ENCODE measurements at places on chromosomes 2 and 18.

- DNase-seq, result no peak
Observed at GRCh38 chr18:60684843-60685513, 312.4 kb upstream of the MC4R start.

GRCh38 chr2:151334082-151334815, 23.1 kb upstream of the TNFAIP6 start:
- no peak for DNase-seq

DNA sequence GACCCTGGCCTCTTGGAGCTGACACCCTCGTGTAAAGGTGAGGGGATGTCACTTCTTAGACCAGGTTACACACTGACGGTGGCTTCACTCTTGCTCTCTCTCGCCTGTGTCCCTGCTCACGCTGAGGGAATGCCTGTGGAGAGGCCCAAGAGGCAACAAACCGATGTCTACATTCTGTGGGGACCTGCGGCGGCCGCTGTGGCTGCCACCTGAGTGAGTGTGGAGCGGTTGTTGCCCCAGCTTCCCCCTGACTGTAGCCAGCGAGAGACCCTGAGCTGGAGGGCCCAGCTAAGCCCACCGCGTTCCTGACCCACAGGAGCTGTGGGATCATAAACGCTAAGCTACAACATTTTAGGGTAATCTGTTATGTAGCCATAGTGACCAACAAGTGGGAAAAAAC, 55.7 kb upstream of the ASAP2 start:
- DNase-seq, result no peak

- DNase-seq, result no peak
Observed at GRCh38 chr2:216090369-216090786, 8.7 kb downstream of the TMEM169 start.

DNA sequence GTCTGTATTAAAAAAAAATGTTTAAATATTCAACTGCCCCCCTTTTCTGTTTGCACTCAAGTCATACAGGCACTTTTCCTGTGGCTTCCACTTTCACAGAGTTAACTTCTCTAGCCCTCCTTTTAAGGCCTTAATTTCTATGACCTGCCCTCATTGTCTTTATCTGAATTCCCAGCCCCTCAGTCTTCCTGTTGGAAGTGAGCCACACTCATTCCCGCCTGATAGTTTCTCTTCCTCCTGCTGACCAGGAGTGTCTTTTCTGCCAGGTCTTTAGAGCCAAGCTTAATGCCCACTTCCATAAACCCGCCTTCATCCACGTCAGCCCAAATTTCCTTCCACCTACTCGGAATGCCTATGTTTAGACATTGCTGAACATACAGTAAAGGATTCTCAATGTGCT, 10.5 kb downstream of the COPS8 start:
- no peak for DNase-seq

DNA sequence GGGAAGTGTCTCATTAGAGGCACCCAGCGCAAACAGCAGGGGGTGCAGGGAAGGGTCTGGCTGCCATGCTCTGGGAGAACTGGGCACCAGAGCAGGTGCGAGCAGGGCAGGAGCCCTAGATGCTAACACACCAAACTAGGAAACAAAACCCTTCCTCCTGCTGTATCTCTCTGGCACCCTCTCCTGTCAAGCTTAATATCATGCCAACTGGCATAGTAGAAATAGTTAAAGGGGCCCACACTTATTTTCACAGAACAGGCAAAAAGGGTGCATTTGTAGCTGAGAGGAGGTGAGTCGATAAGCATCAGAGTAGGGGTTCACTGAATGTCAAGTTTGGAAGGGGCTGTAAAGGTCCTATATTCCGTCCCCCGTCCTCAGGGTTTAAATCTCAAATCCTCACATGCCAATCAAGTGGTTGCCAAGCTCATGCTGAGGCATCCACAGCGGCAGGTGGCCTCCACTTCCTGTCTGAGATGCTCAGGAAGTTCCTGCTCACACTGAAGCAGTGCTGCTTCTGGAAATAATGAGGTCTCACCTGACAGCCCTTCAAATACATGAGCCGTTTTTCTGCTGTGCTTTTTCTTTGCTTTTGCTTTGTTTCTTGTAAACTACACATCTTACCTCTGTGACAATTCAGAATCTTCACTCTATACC, 14.9 kb upstream of the ACKR3 start:
- no peak for DNase-seq

- DNase-seq, result no peak
Observed at GRCh38 chr2:201441409-201441808, 9.8 kb downstream of the TRAK2 start.

DNA sequence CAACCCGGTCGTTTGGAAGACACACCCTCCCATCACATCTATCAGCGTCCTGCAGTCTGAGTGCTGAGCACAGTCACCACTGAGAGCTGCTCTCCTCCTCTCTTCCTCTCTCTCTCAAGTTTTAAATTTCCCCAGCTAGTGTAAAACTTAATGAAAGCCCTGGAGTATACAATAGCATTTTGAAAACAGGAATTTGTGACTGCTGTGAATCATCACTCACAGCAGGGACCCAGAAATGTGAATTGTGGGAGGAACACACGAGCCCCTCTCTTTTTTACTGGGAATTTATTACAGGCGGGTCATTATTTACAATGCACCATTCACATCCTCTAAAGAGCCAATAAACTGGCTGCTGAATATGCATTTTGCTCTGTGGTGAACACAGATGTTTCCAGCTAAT, 185.0 kb upstream of the SMIM21 start:
- no peak for DNase-seq

- no peak for DNase-seq
Observed at GRCh38 chr2:235762832-235763598, 269.2 kb downstream of the AGAP1 start.

DNA sequence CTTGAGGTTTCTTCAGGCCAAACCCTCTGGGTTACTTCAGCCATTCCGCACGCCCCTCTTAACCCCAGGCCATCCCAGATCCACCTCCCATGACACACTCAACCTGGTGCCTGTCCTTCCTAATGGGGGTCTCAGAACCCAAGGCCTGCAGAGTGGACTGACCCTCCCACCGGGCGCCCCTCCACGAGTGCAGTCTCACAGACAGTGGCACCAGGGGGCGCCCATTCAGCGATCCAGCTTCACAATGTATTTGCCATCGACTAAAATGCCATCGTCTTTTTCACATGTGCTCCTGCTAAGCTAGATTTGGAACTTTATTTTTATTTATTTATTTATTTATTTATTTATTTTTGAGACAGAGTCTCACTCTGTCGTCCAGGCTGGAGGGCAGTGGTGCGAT, 38.5 kb downstream of the INPP5D start:
- no peak for DNase-seq

DNA sequence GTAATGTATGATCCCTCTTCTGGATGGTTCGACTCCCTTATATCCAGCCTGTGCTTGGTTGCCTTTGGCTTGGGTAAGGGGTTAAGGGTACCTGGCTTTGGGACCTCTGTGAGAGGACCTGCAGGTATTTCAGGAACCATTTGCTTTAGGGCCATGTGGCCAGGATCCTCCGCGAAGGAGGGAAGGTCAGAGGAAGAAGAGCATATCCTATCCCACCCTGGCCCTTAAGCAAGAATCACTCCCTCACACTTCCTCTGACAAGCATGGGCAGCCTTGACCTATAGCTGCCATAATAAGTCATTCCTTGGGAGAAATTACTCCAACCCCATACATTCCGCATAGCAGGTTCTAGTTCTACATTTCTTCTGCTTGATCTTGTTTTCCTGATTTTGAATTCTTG, 59.1 kb upstream of the TXNDC2 start:
- no peak for DNase-seq

DNA sequence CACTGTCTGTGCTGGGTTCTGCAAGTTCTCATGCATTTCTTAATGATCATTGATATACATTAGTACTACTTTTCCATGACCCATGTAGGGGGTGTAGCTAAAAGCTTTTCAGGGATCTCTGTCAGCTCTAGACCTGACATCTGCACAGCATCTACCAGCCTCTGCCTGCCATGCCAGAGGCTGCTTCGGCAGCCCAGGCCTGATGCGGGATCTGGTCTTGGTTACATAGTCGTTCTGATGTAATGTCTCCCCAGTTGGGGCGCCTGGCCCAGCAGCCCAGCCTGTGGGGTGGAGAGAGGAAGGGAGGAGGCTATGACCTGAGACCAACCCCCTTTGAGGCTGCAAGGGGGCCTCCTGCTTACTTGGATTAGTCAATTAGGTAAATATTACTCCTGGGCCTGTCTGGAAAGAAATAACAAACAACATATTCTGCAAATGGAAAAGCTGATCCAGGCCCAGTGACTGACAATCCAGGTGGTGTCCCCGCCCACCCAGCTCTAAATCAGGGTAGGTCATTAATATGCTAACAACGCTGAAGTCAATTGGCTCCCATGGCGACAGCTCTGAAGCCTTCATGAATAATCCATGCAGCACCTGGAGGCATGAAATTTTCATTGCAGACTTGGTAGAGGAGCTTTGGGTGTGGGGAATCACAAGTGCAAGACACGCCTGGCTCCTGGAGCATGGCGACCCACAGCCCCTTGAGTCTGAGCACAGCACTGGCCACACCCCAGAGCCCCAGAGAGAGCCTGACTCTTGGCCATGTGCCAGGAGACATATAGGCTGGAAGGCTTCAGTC, 575.3 kb downstream of the CMPK2 start:
- DNase-seq, result no peak

DNA sequence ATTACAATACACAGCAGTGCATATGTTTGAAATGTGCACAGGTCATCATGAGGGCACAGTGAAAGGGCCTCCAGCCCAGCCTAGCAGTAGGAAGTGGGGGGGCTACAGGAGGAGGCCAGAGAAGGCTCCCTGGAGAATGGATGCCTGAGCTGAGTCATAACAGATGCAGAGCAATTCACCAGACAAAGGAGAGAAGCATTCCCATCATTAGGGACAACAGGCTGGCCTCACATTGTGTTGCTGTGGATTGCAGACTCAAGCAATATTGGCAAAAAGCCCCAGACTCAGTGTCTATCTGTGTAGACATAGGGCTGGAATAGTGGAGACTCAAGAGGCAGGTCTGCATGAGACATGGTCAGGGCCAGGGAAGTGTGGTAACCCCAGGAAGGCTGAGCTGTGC, 329.9 kb downstream of the DLGAP1 start:
- DNase-seq, result no peak

GRCh38 chr18:13611142-13611600, 115.2 kb downstream of the FAM210A start:
- DNase-seq, result no peak

DNA sequence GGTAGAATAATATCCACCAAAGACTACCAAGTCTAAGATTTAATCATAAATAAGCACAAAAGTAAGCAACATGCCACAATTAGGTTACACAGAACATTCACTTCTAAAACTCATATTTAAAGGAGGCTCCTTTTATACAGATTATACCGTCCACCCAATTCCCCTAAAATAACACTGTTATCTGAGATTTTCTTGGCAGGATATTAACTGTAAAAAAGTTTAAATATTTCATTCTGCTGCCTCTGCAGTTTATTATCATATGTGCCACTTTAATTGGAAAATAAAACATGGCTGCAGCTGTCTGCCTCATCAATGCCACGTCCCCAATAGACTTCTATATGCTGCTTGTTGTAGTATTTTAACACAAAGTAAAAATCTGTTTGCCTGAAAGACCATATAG, 140.9 kb downstream of the DTNB start:
- no peak for DNase-seq
